ENCODE measurements at places on chromosomes 6 and 20.

DNA sequence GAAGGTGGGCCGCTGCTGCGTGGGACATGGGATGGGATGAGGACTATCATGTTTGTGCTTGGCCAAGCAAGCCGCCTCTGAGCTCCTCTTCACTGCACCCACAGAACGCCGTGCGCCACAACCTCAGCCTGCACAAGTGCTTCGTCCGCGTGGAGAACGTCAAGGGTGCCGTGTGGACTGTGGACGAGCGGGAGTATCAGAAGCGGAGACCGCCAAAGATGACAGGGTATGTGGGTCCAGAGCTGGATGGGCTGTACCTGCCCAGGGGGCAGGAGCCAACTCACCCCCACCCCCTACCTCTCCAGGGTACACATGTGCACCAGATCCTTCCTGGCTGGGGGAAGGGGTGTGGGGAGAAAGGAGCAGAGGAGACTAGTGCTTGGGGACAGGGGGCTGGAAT, 43.5 kb upstream of the MDFI start:
- DNase-seq: no peak

DNA sequence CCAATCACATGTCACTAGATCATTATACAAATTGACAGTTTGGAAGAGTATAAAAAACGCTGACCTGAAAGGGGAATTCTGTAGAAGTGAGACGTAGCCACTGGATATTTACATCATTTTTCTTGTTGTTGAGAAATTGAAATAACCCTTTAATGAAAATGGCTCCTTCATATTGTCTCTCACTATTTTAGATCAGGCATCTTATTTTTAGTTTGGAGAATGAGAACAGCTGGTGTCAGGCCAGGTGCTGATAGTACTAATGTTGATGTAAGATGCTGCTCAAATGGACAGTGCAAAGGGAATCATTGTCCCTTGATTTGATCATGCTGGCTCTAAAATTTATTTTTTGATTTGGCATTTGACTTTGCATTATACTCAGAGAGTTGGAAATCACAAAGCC, 17.4 kb downstream of the NKAIN2 start:
- DNase-seq: no peak

- DNase-seq: no peak
These were observed 8.7 kb downstream of the DNAAF9 start for GRCh38 chr20:3398681-3399252.

GRCh38 chr6:116665464-116665863, 3.1 kb downstream of the ZUP1 start:
- no peak for DNase-seq

DNA sequence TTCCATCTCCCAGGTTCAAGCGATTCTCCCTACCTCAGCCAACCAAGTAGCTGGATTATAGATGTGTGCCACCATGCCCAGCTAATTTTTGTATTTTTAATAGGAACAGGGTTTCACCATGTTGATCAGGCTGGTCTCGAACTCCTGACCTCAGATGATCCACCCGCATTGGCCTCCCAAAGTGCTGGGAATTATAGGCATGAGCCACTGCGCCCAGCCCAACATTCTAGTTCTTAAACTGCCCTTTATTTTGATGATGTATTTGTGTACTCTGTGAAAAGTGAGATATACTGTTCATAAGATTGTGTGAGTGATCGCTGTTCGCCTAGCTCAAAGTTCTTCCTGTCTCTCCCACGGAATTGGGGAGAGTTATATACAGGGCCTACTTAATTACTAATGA, 93.1 kb downstream of the HFE start:
- DNase-seq: no peak

GRCh38 chr20:57092112-57092899, 174.1 kb downstream of the BMP7 start:
- DNase-seq: no peak

GRCh38 chr6:166413491-166413951, 30.8 kb upstream of the MPC1 start:
- no peak for DNase-seq

DNA sequence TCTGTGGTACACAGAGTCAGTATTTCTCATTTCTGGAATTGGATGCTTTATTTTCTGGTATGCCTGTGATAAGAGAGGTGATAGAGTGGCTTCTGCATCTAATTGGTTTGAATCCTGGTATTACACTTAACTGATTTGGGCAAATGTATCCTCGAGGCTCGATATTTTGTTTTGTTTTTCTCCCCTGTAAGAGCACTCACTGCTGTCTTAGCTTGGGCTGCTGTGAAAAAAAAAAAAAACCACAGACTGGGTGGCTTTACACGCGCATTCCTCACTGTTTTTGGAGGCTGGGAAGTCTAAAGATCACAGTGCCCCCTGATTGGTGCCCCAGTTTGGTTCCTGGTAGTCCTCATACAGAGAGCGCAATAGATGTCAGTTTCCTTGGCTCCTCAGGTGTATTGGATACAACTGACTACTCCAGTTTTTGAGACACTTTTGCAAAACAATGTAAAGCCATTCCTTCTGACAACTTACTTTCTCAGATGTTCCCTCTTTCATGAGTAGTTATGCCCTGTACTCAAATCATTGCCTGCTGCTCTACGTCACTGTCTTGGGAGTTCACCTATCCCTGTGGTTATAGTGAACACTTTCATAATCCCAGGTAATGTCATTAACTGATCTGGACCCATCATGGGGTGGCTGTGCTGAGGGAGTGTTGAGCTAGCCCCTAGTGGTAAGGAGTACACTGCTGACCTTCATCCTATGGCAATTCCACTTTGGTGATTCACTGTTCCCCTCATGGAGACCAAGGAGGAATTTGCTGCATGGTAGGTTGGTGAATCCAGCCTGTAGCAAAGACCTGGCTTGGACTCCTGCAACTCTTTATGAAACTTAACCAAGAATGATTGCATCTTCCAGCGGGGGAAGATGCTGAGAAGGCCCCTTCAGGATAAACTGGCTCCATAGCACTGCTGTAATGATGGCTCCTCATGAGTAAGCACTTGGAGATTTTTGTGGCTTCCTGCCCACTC, 3.5 kb upstream of the ACAT2 start:
- peak; percentile 71 for DNase-seq

DNA sequence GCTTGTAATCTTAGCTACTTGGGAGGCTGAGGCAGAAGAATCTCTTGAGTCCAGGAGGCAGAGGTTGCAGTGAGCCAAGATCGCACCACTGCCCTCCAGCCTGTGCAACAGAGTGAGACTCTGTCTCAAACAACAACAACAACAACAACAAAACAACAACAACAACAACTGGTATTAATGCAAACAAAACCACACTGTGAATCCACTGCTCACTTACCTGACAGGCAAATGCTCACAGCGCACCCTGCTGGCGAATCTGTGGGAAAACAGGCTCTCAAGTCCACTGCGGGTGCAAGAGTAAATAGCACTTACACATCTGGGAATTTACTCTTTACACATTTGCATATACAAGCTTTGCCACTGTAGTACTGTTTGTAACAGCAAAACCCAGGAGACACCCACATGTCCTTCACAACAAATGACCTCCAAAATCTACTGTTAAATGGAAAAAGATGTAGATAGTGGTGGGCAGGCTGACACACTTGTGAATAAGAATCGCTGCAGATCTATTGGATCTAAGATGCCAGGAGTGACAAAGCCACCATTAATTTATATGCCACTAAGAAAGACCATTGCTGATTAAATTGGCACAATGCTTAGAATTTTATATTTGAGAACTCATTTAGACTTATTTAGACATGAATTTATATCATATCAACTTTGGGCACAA, 29.3 kb downstream of the NSFL1C start:
- DNase-seq: no peak

- no peak for DNase-seq
These were observed 42.2 kb upstream of the ADTRP start for GRCh38 chr6:11820821-11821220.

GRCh38 chr20:18394363-18394762, 72.5 kb downstream of the DZANK1 start:
- DNase-seq: no peak

GRCh38 chr6:75169689-75170586, 35.9 kb downstream of the COL12A1 start:
- DNase-seq: no peak

DNA sequence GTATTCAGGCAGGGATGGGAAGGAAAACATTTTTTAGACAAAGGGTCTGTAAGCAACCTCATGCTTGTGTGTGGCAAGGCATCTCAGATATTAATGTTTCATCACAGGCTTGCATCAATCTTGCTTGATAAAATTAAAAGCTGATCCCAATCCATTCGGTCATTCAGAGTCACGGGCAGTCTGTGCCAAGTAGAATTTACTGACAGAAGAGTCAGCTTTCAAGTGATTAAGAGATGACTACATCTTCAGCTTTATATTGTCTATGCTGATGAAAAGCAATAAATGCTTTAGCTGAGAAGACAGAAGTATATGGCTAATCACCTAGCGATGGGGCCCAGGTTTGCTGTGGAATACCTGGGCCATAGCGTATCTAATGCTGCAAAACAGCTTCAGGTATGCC, 3.5 kb downstream of the PLEKHG1 start:
- no peak for DNase-seq

GRCh38 chr6:75347898-75348610, 63.5 kb upstream of the TMEM30A start:
- DNase-seq: no peak

DNA sequence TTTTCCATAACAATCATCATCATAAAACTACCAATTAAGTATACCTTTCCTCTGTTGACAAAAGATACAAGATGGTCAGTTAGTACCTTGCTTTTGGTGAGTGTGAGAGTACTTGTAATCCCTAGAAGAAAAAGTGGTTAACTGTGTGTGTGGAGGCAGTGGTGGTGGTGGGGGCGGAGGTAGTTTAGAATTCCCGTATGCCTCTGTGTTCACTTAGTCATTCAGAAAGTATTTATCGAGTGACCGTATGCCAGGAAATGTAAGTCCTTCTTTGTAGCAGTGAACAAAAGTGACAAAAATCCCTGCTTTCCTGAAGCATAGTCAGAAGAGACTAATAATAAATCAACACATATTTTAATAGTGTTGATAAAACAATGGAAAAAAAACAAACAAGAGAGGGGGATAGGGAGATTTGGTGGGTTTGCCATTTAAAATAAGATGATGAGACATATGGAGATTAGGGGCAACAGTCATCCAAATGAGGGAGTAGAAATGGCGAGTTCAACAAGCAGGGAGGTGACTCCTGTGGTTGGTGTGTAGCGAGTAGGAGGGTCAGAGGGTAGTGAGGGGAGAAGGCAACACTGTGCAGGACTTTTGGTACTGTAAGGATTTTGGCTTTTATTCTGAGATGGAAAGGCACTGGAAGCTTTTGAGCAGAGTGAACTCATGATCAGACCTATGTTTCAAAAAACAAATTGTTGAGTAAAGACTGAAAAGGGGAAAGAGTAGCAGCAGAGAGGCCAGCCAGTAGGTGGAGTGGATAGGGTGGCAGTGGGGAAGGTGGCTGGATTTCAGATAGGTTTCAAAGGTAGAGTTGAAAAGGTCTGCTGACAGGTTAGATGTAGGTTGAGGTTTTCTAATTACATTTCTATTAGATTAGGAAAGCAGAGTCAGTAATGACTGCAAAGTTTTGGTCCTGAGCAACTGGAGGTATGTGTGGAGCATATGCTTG, 40.3 kb upstream of the SIM1 start:
- peak; percentile 79 for DNase-seq

DNA sequence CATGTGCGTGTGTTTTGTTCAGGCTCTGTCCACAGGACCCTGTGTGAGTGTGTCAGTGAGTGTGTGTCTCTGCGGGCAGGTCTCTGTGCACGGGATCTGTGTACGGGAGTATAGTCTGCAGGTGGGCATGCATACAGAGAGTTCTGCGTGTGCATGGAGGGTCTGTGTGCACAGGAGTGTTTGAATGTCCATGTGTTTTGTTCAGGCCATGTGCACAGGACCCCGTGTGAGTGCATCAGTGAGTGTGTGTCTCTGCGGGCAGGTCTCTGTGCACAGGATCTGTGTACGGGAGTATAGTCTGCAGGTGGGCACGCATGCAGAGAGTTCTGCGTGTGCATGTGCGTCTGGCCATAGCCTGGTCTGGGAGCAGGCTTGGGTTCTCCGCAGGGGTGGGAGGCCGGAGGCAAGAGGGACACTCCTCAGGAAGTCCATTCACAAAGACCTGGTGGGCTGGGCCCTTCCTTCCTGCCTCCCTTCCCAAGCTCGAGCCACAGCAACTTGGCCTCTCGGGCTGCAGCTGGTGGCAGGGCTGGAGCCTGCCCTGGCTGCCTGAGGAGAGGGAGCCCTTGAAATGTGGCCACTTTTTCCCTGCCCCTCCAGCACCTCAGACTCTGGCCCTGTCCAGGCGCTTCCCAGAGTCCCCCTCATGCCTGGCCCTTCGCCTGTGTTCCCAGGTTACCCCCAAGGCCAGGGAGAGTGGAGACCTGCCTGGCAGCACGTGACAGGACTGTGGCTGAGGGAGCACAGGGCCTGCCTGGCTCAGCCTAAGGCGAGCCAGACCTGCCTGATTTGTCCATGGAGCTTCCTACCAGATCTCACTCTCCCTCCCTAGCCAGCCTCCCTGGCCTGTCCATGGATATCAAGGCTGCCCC, 6.8 kb downstream of the HSPA12B start:
- no peak for DNase-seq

- no peak for DNase-seq
These were observed 807 bp downstream of the LKAAEAR1 start for GRCh38 chr20:64083378-64083803.

DNA sequence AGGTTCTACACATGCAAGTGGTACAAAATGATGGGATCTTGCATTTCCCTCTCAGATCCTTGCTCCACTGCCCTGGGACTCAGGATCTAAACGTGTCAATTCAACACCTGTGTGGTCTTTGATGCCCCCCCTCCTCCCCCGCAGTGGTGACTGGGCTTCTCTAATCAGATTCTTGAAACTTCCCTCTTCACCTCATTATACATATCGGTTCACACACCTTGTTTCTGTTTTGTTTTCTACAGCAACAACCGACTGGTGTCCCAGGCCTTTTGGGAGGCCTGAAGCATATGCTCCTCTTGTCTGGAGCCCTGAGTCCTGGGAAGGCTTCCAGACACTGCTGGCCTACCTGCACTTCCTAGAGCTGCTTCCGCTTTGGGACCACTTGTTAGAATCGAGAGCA, 20.0 kb downstream of the SAMD3 start:
- no peak for DNase-seq

DNA sequence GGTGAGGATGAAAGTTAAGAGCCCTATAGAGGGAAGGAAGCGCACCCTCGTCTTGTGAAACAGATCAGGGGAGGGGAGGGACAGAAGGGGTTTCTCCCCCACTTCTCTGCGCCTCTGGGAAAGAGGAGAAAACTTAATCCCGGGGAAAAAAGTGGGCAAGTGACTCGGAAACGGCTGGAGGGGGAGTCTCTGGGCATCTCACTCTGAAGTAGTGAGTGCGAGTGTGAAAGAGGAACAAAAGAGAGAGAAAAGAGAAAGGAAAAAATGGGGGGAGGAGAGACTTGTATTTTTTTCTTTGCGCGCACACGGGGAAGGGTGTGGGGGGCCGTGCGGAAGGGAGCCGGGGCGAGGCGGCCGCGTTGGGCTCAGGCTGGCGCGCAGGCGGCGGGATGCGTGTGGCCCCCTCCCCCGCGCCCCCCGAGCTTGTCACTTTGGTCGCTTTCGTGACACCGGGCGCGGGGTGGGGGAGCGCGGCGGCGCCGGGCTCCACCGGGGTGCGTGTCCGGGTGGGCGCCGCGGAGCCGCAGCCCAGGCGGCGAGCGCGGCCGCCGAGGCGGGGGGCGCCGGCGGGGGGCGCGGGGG, 454 bp downstream of the L3MBTL3 start:
- DNase-seq: no peak

All from HS-5 (cell line).